Coronary artery (tissue), 2 donors: ENCODE measurements at places on chromosomes 3 and 15.

- DNase-seq = peak; percentile 92
These were observed 550 bp downstream of the CCDC9B start for GRCh38 chr15:40340038-40340739.

GRCh38 chr15:55334997-55335396 lies 16.0 kb downstream of the PIGB start:
- no peak for DNase-seq

- no peak for DNase-seq
These were observed 49.9 kb downstream of the TRPM1 start for GRCh38 chr15:31051496-31052080.

- DNase-seq = no peak
These were observed 580.6 kb upstream of the ADAMTS9 start for GRCh38 chr3:65268426-65268825.

DNA sequence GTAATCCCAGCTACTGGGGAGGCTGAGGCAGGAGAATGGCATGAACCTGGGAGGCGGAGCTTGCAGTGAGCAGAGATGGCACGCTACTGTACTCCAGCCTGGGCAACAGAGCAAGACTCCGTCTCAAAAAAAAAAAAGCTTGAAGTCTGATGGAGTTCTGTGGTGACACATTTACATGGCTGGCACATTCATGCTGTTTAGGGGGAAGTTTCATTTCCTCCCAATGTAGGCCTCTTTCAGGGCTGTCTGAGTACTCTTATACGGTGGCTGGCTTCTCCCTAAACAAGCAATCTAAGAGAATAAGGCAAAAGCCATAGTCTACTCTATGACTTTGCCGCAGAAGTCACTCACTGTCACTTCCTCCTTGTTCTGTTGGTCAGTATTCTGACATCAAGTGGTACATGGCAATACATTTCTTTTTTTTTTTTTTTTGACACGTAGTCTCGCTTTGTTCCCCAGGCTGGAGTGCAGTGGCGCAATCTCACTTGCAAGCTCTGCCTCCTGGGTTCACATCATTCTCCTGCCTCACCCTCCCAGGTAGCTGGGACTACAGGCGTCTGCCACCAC lies 41.2 kb downstream of the OIP5 start:
- no peak for DNase-seq

DNA sequence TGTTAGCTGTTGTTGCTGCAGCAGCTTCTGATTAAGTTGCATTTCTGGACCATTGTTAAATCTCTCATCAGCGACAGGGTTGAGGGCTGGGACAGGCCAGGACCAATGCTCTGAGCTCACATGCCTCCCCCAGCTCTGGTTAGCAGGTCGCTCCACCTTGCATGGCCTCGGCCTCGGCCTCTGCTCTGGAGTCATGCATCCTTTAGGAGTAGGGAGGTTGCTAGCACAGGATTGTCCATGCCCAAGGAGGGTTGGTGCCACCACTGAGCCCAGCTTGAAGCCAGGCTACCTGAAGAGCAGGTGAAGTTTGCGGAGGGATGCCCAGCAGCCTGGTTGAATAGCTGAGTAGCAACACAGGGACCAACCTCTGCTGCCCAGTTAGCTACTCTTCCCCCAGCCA lies 11.2 kb upstream of the CPNE9 start:
- DNase-seq = no peak
